Brain microvascular endothelial cell (primary cell): ENCODE measurements at places on chromosomes 1 and 21.

GRCh38 chr1:16260814-16261213, 23.8 kb upstream of the CPLANE2 start:
- no peak for DNase-seq

- DNase-seq: no peak
Measured at GRCh38 chr1:26345718-26346117, 8.2 kb downstream of the CRYBG2 start.

- no peak for DNase-seq
Measured at GRCh38 chr21:44059710-44060109, 47.5 kb upstream of the PWP2 start.

- no peak for DNase-seq
Measured at GRCh38 chr21:40152476-40152875, 285.2 kb downstream of the PCP4 start.

DNA sequence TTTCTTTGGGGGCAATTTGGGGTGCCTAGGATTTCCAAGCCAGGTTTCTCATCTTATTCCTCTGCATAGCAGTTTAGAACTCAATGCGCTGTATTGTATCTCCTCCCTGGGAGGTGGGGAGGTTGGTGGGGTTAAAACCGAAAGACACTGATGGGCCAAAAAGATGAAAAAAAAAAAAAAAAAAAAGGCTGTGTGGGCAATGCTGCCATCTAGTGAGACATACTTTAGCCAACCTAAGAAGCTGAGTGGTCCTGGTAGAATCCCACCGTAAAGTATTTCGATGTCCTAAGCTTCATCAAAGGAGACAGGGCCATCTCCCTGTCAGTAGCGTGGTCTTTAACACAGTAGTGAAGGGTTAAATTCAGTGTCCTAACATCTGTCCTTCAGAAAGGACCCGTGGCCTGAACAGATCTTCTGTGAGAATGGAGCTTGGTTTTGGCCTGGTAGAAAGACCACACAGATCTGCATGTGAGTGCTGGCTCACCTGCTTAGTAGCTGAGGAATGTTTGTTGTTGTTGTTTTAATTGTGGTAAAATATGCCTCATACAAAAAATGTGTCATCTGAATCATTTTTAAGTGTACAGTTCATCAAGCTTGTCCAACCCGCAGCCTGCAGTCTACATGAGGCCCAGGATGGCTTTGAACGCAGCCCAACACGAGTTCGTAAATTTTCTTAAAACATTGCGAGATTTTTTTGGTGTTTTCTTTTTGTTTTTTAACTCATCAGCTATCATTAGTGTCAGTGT, 226.2 kb downstream of the KIF26B start:
- DNase-seq: no peak

DNA sequence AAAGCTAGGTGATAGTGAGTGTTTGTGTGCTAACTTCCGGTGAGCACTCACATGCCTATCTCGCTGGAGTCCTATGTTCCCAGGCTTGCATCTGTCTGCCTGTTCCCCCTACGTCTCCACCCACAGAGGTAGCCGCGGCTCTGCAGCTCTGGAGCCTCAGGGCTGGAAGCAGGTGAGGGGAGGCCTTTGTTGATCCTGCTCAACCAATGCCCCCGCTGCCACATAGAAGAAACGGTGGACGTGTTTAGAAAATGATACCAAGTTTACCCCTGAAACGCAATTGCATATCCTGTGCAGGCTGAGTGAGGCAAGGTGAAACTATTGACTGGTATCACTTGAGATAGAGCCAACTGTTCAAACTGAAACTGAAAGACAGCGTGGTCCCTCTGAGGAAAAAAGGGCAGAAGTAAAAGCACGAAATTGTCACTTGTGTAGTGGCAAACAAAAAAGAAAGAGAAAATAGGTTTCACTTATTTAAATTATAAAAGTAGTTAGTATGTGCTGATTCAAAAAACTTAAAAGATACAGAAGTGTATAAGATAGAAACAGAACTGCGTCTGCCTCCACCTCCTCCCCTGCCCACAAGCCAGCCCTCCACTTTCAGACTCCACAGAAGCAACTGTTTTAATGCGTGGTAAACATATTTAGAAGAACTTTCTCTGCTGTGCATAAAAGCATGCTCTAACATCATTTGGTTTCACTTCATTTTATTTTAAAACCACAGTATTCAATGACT, 38.6 kb upstream of the ETS2 start:
- DNase-seq: no peak

DNA sequence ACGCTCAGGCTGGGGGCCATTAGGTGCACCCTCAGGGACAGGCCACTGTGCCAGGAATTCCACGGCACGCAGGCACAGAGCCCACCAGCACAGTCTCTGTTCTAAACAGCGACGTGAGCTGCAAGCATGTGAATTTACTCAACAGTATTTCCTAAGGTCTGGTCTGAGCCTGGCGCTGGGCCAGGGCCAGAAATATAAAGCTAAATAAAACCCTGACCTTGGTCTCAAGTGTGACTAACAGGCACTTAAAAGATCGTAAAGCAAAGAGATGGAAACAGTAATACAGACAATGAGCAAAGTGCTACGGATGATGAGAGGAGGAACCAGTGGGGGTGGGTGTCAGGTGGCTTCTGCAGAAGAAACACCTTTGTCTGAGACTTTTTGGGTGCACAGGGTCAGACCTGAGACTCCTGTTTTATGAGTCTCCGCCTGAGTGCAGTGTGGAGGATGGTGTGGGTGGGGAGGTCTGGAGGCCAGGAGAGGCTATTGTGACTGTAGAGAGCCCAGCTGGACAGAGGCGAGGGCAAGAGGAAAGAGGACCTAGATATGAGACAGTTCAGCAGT, 53.4 kb upstream of the EDN2 start:
- DNase-seq: peak; percentile 85

GRCh38 chr1:7389906-7390603, 381.0 kb upstream of the VAMP3 start:
- DNase-seq: no peak

DNA sequence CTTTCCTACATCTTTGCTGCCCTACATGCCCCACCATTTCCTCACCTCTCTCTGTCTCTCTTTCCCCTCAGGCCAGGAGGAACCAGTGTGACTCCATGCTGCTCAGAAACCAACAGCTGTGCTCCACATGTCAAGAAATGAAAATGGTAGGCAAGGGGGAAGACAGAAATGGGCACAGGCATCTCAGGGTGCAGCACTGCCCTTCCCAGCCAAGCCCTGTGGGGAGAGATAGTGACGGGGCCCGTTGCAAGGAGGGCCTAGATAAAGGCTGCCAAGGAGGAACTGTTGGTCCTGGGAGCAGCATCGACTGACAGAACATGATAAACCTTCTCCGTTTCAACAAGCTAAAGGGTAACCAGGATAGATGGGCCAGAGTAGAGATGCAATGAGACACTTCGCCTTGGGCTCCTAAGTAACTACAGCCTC, 12.5 kb upstream of the PIGC start:
- no peak for DNase-seq

DNA sequence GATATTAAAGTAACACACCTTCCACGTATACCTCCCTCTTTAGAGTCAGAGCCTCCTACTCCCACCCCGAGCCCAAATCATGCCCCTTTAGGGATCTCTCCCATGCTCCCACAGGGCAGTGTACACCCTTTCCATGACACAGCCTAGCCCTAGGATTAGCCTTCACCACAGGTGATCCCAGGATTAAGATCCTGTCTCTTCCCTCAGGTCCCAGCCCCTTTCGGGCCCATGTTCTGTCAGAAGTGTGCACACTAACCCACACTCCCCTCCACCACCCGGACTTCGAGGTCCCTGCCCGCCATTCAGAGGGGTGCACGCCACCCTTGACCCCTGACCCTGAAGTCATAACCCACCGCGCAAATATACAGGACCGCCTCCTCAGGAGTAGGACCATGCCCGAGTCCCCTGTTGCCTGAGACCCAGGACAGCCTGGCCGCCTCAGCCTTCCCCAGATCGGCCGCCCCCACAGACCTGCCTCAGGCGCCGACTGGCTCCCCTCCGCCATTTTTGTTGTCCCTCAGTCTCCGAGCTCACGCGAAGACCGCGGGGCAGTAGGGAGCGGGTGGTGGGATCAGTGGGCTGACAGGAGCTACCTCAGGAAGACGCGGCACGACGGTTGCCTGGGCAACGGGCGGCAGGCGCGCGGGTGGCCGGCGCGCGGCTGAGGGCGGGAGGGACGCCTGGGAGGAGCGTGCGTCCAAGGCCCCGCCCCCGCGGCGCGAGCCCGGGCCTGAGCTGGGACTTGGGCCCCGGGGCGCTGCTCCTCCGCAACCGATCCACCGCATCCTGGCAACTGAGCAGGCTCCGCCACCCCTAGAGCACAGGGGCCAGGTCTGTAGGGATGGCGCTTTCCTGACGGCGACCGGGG, at the start of gene AGBL4:
Gene AGBL4, minus strand, starts transcription at position 663 of the 868 bp plus-strand sequence.
- DNase-seq: no peak

GRCh38 chr1:31264790-31265386, 25.2 kb upstream of the NKAIN1 start:
- DNase-seq: no peak

GRCh38 chr1:171919891-171920887, 78.9 kb downstream of the DNM3 start:
- no peak for DNase-seq
